IPS DF 19.7 (cell line): ENCODE measurements at places on chromosomes 7 and 10.

GRCh38 chr10:4283846-4284610 lies 499.0 kb upstream of the KLF6 start:
- DNase-seq: no peak

DNA sequence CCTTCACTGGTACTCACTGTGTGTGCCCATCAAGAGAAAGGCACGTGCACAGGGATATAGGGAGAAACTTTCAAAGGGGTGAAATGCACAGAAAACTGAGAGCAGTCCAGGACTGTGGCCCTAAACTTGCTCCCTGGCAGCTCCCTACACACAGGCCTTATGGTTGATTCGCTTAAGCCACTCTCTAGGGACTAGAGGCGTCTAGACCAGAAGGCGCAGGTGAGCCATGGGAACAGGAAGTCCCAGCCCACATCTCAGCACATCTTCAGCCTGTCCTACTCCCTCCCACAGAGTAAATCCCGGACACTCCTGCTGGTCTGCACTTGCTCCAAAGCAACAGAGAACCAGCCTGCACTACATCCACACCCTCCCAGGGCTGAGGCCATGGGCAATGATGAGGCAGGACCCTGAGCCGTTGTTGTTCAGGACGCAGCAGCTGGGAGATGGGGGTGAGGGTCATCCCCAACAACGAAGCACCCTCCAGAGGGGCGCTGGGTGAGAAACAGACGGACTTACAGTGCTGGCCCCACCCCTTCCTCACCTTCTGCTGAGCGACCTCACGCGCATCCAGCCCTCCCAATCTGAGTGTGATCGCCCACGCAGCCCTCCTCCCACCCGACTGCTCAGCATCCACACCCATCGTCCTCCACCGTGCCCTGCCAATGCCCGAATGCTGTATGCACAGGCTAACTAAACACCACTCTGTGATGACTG lies 109.3 kb downstream of the TNS3 start:
- no peak for DNase-seq

GRCh38 chr7:26360650-26361049 lies 69.0 kb downstream of the SNX10 start:
- DNase-seq: no peak

DNA sequence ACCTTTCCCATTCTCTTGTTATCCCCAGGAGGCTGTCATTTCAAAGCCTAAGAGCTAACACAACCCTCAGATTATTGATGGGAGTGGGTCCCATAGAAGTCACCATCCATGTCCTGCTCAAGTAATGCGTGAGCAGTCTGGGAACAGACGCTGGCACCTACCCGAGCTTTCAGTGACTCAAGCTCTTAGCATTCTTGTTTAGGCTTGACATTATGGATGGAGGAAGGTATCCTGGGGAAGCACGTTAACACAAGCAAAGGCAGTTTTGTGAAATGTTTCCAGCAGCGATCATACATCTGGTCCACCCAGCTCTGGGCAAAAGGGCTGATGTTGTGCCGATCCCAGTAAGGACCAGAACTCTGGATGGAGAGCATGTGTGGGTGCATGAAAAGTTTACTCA lies 30.0 kb upstream of the AUTS2 start:
- DNase-seq: no peak

DNA sequence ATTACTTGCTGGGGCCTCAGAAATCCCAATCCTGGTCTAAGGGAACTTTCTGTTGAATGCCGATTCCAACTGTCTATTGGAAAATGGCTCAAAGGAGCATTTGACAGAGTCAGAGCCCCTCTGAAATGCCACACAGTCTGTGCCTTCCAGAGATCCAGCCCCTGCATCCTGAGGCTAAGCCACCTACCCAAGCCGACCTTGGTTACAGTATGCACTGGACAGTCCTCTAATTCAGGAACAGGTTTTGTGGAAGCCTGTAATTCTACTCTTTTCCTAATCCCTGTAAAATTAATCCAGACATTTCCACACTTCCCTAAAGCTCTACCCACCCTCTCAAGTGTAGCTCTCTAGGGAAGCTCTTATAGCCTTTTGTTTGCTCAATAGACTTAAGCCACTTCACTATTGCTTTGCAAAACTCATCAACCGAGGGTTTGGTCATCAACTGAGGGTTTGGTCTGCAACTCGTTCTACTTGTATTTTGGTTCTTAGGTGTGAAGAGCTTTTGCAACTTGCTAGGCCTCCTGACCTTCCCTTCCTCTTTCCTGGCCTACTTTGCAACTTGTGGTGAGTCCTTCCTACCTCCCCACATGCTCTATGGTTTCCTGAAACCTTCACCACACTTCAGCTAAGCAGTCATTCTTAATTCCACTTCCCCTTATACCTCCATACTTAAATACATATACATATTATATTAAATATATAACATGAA lies 364.8 kb downstream of the SFMBT2 start:
- no peak for DNase-seq
